ENCODE measurements at places on chromosomes 5 and 9.

- no peak for DNase-seq
Observed at GRCh38 chr9:16321461-16322119, 548.9 kb downstream of the BNC2 start.

- no peak for DNase-seq
Observed at GRCh38 chr5:101687349-101687985, 608.6 kb downstream of the SLCO4C1 start.

GRCh38 chr9:93259490-93260262 lies 75.7 kb downstream of the WNK2 start:
- DNase-seq = no peak

GRCh38 chr5:39854771-39855410 lies 430.1 kb upstream of the DAB2 start:
- no peak for DNase-seq

DNA sequence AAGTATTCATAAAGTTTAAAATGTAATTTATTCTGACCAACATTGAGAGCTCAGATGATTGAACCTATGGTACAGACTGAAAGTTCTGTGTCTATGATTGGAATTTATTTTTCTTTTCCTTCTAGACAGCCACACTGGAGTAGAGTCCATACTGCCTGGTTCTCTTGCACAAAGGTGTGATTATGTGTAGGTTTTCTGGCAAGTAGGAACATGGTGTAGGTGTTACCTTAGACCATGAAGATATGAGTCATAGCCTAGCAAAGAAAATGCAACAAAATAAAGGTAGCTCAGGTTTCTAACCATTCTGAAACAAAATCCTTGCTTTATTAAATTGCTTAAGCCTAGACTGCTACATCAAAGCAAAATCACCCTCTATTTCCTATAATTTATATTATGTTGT lies 143.4 kb downstream of the CDH12 start:
- DNase-seq = no peak

- no peak for DNase-seq
Observed at GRCh38 chr5:113081881-113082546, 105.4 kb downstream of the DCP2 start.

GRCh38 chr5:172414531-172415361 lies 39.6 kb downstream of the SH3PXD2B start:
- no peak for DNase-seq

DNA sequence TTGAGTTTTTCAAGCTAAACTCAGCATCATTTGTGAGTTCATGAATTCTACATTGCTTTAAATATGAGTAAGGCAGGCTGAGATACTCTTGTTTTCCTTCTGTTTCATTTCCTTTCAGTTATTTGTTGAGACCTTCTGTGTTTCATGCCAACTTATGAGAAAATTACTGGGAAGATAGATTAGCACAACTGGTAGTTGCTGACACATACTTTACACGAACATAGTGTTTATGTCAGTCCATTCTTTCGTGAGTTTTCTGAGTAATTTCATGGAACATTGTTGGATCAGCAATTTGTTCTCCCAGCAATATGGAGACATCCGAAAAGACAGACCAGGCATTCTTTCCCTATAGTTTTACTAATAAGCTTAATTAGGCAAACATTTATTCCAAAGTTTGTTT lies 102.0 kb upstream of the SMC5 start:
- DNase-seq = no peak

DNA sequence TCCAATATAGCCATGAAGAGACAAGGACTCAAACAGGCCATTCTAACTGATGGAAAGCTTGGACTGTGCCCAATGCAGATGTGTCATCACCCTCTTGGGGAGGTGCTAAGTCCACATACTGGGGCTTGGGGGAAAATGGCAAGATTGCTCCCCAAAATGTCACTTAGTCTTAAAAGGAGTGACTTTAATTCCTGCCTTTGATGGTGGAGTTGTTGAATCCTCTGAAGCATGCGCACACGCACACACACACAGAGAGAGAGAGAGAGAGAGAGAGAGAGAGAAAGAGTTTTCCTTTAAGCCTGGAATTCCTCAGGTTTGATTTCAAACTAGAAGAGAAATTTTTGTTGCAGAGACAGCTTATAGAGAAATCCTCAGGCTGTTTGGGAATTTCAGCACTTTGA lies 161.9 kb upstream of the GAS1 start:
- no peak for DNase-seq

- no peak for DNase-seq
Observed at GRCh38 chr9:123660691-123661466, 269.0 kb downstream of the DENND1A start.

GRCh38 chr5:68484307-68485068 lies 268.9 kb downstream of the PIK3R1 start:
- no peak for DNase-seq

DNA sequence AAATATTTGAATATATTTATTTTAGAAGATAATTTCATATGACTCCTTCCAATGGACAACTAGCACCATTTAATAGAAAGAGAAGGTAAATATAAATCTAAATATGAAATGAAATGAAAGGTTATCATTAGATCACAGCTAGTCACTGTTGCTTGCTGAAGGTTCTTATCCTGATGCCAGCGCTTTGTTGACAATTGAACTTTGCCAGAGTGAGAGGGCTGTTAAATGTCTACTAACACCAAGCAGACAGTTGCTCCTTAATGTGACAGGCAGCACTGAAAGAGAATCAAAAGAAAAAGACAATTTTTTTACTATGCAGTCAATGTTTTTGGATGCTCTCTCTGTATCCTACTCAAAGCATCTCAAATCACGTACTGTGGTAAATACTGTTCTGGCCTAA lies 152.6 kb upstream of the SEMA6A start:
- no peak for DNase-seq

GRCh38 chr5:28208356-28208755 lies 1170.0 kb upstream of the CDH9 start:
- no peak for DNase-seq

DNA sequence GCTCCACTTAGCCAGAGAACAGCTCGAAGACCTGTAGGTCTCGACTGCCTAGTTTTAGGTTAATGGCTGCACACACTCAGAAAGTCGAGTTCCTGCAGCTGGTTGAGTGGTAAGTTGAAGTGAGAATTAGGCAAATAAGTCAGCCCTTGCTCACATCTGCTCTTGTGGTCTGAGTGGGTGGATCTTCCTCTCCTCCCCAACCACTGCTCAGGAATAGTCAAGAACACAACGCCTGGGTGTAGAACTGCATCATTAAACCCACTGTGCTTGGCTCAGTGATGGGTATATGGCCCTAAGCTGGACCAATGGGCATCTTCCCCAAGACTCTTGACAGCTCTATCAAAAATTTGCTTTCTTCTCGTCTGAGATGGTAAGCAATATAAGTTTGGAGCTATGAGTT lies 20.9 kb upstream of the ADAM19 start:
- DNase-seq = no peak

DNA sequence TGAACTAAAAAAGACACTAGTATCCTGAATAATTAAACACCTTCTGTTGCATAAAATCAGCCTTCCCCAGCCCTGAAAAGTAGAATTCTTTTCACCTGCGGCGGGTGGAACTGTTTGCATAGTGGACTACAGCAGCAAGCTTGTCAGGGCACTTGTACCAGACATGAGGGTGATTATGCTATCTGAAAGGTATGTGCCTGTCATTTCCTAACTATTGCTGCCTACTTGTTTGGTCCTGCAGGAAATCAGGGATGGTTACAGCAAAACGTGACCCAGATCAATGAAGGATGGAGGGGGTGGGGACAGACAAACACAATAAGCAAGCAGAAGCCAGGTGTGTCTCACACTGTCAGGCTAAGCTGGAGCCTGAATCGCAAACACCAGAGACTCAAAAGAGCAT lies 385.6 kb downstream of the MLLT3 start:
- DNase-seq = no peak

- no peak for DNase-seq
Observed at GRCh38 chr5:124737651-124738050, 8.8 kb downstream of the ZNF608 start.

- no peak for DNase-seq
Observed at GRCh38 chr9:76459694-76460635, 983 bp downstream of the GCNT1 start.

DNA sequence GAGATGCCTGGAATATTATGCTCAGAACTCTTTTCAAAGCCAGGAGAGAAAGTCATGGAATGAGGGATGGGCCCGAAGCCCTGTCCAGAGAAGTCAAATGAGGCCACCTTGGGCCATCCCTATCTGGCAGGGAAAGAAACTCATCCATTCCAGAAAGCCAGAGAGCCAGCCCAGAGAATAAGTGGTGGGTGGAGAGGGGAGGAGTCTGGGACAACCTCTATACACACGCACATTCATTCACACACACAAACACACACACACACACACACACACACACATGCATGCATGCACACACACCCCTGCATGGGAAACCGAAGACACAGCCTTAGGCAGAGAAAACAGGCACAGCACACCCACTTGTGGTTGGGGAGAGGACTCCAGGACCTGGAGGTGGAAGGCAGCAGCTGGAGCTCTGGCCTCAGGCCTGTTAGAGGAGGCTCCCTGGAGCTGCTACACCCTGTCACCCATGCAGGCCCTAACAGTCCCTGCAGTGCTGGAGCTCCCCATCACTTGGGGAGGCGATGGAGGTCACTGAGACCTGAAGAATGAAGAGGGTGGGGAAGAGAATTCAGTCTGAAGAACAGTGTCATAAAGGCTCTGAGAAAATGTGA lies 38.0 kb downstream of the TGFBI start:
- no peak for DNase-seq

- no peak for DNase-seq
Observed at GRCh38 chr9:77765781-77766259, 117.7 kb upstream of the GNA14 start.

GRCh38 chr9:134942788-134943184 lies 25.1 kb upstream of the FCN1 start:
- DNase-seq = no peak

GRCh38 chr5:77367741-77368140 lies 124.4 kb downstream of the WDR41 start:
- no peak for DNase-seq

GRCh38 chr5:199197-199949 lies 8.1 kb downstream of the LRRC14B start:
- no peak for DNase-seq

GRCh38 chr5:174457141-174457678 lies 267.2 kb upstream of the MSX2 start:
- DNase-seq = no peak

DNA sequence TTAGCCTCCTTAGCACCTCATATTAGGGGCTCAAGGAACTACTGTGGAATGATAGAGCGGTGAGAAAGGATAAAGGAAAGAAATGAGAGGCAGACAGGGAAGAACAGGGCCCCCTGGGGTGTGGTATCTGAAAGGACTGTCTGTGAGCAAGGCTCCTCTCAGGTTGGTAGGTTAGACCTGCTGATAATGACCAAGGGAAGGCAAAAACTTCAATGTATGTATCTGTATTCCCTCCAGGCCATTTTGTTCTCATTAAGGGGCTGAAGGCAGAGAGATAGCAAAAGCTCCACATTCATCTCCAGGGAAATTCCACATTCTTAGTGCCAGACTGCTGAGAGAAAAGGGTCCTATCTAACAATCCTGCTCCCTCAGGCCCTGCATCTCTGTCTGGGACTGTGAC lies 28.6 kb downstream of the TRIM32 start:
- no peak for DNase-seq

- no peak for DNase-seq
Observed at GRCh38 chr5:89128906-89129625, 246.1 kb upstream of the MEF2C start.

- no peak for DNase-seq
Observed at GRCh38 chr9:79465156-79465555, 106.6 kb upstream of the TLE4 start.

DNA sequence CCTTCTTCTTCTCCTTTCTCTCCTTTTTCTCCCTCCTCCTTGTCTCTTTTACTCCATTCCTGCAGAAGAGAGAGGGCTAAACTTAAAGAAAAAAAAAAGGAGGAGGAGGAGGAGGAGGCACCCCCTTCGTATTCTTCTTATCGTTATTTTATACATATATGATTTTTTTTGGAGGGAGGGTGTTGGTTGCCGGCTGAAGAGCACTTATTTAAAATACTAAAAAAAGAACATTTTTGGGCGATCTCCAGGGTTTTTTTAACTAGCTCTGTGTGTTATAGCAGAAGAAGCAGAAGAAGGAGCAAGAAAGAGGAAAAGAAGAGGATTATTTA lies 381 bp downstream of the NR2F1 start:
- no peak for DNase-seq

DNA sequence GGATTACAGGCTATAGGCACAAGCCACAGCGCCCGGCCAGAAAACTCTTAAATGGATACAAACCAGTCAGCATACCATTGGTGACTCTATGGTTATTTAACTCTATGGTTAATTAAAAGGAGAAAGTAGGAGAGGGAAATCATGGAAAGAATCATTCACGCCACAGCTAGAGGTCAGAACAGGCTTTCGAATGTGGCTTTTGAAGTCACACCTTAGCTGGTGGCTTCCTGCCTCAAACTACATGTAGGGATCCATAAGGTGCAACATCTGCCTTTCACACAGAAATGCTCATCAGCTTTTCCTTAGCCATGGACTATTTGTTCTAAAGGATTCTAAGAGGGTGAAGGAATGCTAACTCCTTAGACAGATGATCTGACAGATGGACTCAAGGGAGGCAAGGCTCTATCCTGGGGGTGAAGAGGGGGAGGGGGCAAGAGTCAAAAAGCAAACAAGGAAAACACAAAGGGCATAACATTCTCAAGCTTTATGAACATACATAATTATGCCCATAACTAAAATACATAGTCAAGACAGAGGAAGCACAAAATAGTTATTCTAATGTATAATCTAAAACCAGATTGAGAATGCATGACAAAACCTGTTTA lies 130.9 kb downstream of the EFNA5 start:
- DNase-seq = no peak

GRCh38 chr5:140344683-140345423 lies 1.6 kb downstream of the HBEGF start:
- DNase-seq = no peak

GRCh38 chr9:92499701-92500100 lies 17.4 kb upstream of the ASPN start:
- no peak for DNase-seq

DNA sequence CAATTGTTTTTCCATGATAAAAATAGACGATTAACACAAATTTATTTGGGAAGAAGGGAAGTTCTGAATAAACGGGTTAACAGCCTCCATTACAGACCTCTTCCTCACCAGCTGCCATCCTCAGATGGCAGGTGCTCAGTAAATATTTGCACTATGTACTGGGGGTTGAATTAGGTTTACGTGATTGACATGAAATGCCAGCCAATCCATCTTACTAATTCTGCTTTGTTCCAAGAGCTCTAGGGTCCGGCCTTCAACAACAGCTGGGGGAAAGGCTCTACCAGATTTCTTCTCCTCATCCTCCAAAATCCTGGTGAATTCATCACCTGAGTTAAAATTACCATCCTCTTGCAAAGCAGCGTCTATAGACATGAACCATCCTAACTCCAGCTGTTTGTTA lies 104.6 kb downstream of the MTX3 start:
- no peak for DNase-seq
